ENCODE measurements at places on chromosomes 4 and X.

GRCh38 chrX:31590581-31591114 lies 518.8 kb upstream of the FTHL17 start:
- DNase-seq, result no peak

GRCh38 chrX:132592880-132593279 lies 104.0 kb upstream of the MBNL3 start:
- DNase-seq, result no peak

- DNase-seq, result no peak
Measured at GRCh38 chr4:17427991-17428390, 83.9 kb downstream of the QDPR start.

- DNase-seq, result no peak
Measured at GRCh38 chr4:77006753-77007353, 57.3 kb downstream of the SEPTIN11 start.

- DNase-seq, result no peak
Measured at GRCh38 chrX:39577206-39577984, 520.4 kb downstream of the BCOR start.

- DNase-seq, result peak; percentile 76
Measured at GRCh38 chr4:3290476-3290875, 2.3 kb upstream of the RGS12 start.

DNA sequence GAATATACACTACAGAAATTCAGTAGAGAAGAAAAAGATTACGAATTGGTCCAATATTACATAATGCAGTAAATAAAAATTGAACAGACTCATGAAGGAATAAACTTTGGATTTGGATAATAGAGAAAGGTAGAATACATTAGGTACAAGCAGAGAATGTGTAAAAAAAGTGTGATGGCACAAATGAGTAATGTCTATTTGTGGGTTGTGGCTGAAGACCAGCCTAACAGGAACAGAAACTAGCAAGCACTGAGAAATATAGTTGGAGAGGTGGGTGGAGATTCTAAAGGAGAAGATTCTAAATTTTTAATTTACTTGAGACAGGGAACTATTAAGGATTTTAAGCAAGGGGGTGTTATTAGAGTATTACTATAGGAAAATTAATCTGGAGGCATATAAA lies 15.2 kb upstream of the CLOCK start:
- DNase-seq, result no peak

- no peak for DNase-seq
Measured at GRCh38 chr4:89997171-89997704, 102.6 kb downstream of the MMRN1 start.

DNA sequence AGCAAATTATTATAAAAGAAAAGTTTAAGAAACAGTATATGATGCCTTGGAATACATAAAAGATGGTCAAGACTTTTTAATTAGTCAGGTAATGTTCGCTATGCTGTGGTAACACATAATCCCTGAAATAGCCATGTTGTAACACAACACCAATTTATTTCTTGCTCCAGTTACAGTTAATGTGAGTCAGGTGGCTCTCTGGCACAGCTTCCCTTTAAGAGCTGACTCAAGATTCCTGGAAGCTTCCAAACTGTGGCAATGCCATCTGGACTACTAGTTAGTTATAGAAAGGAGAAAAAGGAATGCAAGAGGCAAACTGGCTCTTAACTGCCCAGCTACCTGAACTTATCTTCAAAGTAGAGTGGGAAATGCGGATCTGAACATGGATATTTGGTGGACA lies 210.5 kb downstream of the CHM start:
- DNase-seq, result peak; percentile 1

- DNase-seq, result no peak
Measured at GRCh38 chrX:23952984-23953907, 45.4 kb downstream of the CXorf58 start.

DNA sequence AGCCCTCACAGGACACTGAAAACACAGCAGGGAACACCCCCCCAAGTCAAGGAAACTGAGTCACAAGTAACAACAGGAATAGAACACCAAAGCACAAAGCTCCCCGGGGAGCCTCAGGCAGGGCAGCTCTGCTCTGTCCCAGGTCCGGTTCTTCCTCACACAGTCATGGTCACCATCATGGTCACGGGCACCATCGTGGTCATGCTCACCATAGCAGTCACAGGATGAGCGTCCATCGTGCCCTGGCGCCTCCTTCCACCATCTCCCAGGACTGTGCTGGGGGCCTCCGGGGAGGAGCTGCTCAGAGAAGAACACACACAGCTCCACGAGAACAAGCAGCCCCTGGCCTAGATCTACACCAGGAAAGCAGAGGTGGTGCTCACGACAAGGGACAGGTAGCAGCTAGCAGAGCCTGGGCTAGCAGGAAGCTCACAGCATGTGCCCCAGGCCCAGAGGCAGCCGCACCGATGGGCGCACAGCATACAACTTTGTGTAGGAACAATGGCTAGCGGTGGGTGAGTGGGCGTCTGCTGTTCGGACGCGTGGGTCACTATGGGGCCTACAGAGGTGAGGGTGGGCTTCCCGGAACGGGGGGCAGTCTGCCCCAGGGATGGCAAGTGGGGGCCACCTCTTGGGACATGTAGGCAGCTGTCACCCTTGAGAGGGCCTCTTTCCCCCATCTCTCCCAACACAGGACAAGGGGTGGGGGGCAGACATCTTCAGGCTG lies 3.4 kb downstream of the PNMA6F start:
- no peak for DNase-seq

DNA sequence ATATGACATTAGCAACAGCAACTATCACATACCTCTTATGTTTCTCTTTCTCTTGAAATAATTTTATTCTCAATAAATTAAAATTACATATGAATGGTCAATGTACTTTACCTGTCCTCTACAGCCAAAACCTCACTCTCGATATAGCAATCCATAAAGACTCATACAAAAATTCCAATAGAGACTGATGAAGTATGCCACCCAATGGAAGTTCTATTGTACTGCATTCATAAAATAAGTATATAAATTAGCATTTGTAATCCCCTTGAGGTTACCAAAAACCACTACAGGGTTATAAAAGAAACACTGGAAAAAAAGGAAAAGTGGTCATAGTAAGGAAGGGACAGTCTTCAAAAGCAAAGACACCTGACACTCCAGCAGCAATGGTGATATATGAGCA lies 32.8 kb downstream of the CLDN2 start:
- no peak for DNase-seq

GRCh38 chr4:155248002-155248896 lies 39.8 kb downstream of the NPY2R start:
- no peak for DNase-seq

- no peak for DNase-seq
Measured at GRCh38 chrX:5646818-5647217, 581.8 kb downstream of the NLGN4X start.

DNA sequence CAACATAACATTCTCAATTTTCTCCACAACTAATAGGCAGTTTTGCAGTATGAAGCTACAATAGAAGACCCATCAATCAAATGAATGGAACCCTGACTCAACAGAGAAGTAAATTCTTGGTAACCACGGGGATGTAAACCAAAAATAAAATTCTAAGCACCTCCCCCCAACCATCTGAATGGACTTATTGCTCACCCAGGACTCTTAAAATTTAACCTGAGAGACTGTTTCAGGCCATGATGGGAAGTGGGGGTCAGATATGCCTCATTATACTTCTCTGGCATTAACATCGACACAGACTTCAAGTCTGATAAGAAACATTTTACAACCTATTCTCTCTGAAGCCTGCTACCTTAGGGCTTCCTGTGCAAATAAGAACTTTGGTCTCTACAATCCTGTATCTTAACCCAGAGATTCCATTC lies 620.9 kb downstream of the TLL1 start:
- no peak for DNase-seq

GRCh38 chr4:184282251-184282713 lies 64.6 kb upstream of the ENPP6 start:
- DNase-seq, result no peak

DNA sequence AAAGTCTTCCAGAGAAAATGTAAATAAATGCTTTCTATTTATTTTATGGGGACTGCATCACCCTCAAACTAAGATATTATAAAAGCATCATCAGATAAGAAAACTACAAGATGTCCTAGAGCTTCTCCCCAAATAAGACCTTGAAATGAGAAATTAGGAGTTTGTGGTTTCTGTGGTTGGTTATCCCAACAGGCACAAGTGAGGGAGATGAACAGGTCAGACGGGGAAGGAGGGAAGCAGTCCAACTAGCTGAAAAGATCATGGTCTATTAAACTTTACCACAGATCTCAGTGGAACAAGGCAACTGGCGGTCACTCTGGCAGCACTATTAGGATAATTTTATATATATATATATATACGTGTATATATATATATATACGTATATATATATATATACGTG lies 319.3 kb upstream of the GRID2 start:
- DNase-seq, result no peak

- DNase-seq, result no peak
Measured at GRCh38 chrX:72395237-72395636, 89.5 kb upstream of the CITED1 start.

- DNase-seq, result no peak
Measured at GRCh38 chr4:147510962-147511668, 30.2 kb downstream of the EDNRA start.

DNA sequence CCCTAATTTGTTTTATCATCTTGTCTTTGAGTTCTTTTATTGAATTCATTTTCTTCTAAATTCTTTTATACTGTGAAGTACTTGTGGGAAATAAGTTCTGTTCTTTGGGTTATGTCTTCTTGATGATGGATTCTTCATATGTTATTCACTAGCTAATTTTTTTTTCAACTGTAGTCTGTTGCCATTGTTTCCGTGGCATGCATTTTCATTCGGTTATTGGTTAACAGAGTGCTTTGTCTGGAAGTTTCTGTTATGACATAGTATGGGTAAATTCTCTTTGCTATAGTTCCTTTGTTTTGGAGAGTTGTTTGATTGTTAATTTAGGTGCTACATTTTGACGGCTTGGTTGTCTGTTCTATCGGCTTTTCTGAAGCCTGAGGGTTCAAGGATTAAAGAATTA lies 184.9 kb upstream of the AADAT start:
- DNase-seq, result no peak

- no peak for DNase-seq
Measured at GRCh38 chr4:16238327-16238726, 12.1 kb upstream of the TAPT1 start.

- DNase-seq, result no peak
Measured at GRCh38 chr4:148114436-148114835, 327.8 kb downstream of the NR3C2 start.

DNA sequence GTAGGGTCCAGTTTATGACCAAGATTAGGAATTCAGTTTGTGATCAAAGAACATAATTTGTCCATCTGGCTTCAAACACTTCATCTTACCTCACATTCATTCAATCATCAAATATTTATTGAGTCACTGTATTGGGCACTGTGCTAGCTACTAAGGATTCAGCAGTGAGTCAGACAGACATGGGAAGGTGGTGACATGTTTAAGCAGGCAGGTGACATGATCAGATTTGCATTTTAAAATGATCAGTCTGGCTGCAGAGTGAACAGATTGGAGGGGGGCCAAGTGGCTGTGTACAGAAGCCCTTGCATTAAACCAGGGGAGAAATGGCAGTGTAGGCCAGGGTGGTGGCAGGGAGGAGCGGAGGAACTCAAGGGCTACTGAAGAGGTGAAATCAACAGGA lies 25.1 kb upstream of the APLN start:
- DNase-seq, result no peak

- no peak for DNase-seq
Measured at GRCh38 chr4:5118994-5119835, 67.9 kb downstream of the STK32B start.

DNA sequence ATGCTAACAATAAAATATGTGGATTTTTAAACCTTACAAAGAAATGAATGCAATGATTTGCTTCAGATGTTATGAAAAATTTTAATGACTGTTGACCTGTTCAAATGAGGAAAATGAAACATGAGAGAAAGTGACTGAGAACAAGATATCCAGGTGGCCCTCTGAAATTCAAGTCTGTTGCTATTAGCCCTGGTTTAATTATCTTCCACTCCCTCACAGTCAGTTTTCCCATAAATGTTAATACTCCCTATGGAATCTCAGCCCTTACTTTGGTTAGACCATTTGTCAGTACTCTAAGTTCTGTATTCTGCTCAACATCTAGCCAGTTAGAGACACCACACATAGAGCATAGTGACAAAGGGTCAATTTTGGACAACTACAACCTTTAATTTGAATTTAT lies 327.8 kb downstream of the PDGFC start:
- DNase-seq, result no peak

- peak; percentile 37 for DNase-seq
Measured at GRCh38 chrX:10597871-10598270, 22.5 kb downstream of the MID1 start.

- DNase-seq, result no peak
Measured at GRCh38 chrX:124401696-124402095, 55.3 kb downstream of the SH2D1A start.

DNA sequence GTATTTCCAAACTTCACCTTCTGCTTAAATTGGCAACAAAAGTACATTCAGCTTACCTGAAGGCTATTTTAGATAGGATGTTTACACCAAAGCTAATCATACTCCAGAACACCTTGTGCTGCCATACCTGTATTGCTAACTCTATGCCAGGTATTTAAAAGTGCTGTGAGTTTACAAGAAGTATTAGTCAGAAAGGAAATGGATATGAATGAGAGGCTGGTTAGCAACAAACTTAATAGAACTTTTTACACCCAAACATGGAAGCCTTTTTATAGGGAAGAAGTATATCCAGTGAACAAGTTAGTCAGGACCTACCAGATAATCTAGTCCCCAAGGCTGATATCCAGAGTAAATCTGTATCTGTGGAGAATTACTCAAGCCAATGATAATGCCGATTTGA lies 131.2 kb upstream of the SPRY1 start:
- no peak for DNase-seq

GRCh38 chr4:8374851-8375649 lies 65.5 kb downstream of the ACOX3 start:
- no peak for DNase-seq

DNA sequence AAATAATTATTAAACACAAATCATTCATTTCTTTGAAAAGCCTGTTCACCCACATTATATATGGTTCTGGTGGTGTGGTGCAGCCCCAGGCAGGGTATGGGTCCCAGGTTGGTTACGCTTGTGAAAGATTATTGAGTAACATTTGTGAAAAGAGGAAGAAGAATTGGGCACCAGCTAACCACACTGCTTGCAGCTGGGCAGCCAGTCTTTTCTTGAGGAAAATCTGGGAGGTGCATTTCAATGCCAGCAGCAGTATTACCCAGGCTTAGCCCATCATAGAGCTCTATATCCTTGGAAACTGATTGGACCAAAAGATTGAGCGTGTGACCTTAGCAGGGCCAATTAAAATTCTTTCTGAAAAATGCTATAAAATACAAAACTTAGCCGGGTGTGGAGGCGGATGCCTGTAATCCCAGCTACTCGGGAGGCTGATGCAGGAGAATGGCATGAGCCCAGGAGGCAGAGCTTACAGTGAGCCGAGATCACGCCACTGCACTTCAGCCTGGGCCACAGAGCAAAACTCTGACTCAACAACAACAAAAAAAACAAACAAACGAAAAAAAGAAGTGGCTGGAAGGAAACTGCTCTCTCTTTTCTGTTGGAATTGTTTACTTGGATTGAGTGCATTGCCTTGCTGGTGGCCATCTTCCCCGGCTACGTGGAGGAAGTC lies 9.7 kb upstream of the PLAC8 start:
- DNase-seq, result no peak
